Spinal cord (tissue), 10 donors: ENCODE measurements at places on chromosomes 16 and 17. TPM values are rescaled to one million over a fixed set of nuclear protein-coding genes. Genes with fewer than 3 reads are reported as not detected.

Gene ATAD5
- total RNA-seq: 4.1 TPM

Gene C17orf50
- total RNA-seq: not detected

Gene CRHR1
- total RNA-seq: 1.9 TPM

Gene SLC35G3
- not detected for total RNA-seq

Gene MMP15
- 29.6 TPM for total RNA-seq

Gene KRTAP9-6
- not detected for total RNA-seq

- no peak for DNase-seq
- peaks cover 51% of the 10 kb centered on the region for H3K36me3 ChIP-seq
- no peak overlapping the region for H3K4me3 ChIP-seq
- no peaks in the 10 kb centered on the region for H3K27me3 ChIP-seq
Measured at GRCh38 chr17:40097087-40097486, 3.3 kb downstream of the NR1D1 start.

GRCh38 chr16:89955001-89955685 lies 6.6 kb downstream of the DEF8 start:
- H3K36me3 ChIP-seq: peaks cover 79% of the 10 kb centered on the region
- H3K4me1 ChIP-seq: peaks cover 3% of the 10 kb centered on the region
- H3K27ac ChIP-seq: no peak overlapping the region
- H3K4me3 ChIP-seq: no peak overlapping the region

GRCh38 chr16:22814711-22815105 lies 746 bp downstream of the HS3ST2 start:
- H3K4me1 ChIP-seq: peaks cover 13% of the 10 kb centered on the region
- H3K36me3 ChIP-seq: no peaks in the 10 kb centered on the region
- H3K27me3 ChIP-seq: peaks cover 30% of the 10 kb centered on the region
- H3K27ac ChIP-seq: no peak overlapping the region
- DNase-seq: no peak

GRCh38 chr17:45227926-45228762 lies 6.5 kb downstream of the FMNL1 start:
- no peak overlapping the region for H3K4me3 ChIP-seq
- no peak overlapping the region for H3K27ac ChIP-seq
- peaks cover 7% of the 10 kb centered on the region for H3K36me3 ChIP-seq
- H3K27me3 ChIP-seq: peaks cover 7% of the 10 kb centered on the region
- no peak for DNase-seq

DNA sequence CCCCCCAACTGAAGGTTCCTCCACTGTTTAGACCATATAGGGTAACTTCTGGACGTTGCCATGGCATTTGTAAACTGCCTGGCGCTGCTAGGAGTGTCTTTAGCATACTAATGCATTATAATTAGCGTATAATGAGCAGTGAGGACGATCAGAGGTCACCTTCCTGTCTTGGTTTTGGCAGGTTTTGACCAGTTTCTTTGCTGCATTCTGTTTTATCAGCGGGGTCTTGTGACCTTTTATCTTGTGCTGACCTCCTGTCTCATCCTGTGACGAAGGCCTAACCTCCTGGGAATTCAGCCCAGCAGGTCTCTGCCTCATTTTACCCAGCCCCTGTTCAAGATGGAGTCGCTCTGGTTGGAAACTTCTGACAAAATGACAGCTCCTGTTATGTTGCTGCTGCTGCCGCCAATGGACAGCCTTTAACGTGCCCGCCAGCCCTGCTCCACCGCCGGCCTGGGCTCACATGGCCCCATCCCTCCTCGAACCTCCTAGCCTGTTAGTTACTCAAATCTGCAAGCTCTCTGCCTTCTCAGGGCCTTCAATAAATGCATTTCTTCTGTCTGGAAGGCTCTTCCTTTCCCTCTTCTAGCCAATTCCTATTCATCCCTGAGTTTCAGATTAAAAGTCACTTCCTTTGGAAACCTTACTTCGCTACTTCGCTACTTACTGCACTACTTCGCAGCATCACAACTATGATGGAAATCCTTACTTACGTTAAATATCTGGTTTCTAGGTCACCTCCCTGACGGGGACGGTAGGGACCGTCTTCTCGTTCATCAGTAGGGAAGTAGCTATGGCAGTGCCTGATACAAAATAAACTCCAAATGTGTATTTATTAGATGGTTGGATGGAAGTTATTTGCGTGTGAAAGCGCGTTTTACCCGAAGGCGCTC lies 640 bp upstream of the NAGLU start:
- peak overlapping the region; percentile 78 for H3K27ac ChIP-seq
- no peak for DNase-seq
- H3K4me1 ChIP-seq: peaks cover 26% of the 10 kb centered on the region
- H3K36me3 ChIP-seq: peaks cover 25% of the 10 kb centered on the region
- H3K4me3 ChIP-seq: peak overlapping the region; percentile 54
- no peaks in the 10 kb centered on the region for H3K27me3 ChIP-seq

GRCh38 chr17:61205401-61205800 lies 194.2 kb upstream of the TBX2 start:
- H3K36me3 ChIP-seq: no peaks in the 10 kb centered on the region
- H3K27ac ChIP-seq: no peak overlapping the region
- H3K4me3 ChIP-seq: no peak overlapping the region
- H3K4me1 ChIP-seq: peaks cover 4% of the 10 kb centered on the region

DNA sequence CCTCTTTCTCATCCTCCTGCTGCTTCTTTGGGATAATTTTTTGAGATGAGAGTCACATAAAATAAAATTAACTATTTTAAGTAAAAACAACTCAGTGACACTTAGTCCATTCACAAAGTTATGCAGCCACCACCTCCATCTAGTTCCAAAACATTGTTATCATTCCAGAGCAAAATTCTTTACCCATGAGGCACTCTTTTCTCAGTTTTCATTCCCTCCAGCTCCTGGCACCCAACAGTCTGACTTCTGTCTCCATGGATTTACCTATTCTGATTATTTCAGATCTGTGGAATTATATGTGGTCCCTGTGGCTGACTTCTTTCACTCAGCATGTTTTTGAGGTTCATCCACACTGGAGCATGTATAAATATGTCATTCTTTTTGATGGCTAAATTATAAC lies 239.9 kb upstream of the DYNLRB2 start:
- H3K27me3 ChIP-seq: no peaks in the 10 kb centered on the region
- no peaks in the 10 kb centered on the region for H3K36me3 ChIP-seq
- no peak overlapping the region for H3K4me3 ChIP-seq

DNA sequence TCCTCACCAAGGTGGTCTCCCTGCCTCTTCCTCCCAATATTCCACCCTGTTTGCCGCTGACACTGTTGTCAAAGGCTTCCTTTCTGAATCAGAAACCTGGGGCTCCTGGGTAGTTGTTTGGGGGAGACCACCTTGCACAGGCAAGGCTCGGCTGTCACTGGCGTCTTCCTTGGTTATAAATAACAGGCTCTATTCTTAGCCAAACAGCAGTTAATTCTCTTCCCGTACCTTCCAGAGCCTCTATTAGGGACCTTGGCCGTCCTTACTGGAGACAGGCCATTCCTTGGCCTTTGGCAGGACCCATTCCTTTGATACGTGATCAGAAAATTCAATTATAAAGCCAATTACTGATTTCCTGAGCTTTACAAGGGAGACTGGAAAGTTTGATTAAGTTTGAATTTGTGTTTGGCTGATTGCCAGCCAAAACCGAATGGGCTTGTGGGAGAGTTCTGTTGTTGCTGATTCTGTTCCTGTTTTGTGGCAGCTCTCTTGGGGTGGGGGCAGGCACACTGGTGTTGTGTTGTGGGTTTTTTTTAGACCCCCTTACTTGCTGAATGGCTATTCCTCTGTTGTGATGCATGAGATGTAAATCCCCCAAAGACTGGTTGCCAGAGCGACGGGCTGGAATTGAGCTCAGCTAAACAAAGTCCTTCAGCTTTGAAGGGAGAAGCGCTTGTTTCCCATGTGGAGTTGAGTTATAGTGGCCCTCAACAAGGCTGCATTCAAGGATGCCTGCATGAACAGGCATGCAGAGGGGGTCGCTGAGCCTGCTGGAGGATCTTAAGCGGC lies 104.6 kb downstream of the GNAO1 start:
- peak; percentile 95 for DNase-seq
- H3K36me3 ChIP-seq: no peaks in the 10 kb centered on the region
- H3K4me1 ChIP-seq: peaks cover 77% of the 10 kb centered on the region
- H3K27me3 ChIP-seq: no peaks in the 10 kb centered on the region
- H3K4me3 ChIP-seq: no peak overlapping the region
- H3K27ac ChIP-seq: peak overlapping the region; percentile 87

DNA sequence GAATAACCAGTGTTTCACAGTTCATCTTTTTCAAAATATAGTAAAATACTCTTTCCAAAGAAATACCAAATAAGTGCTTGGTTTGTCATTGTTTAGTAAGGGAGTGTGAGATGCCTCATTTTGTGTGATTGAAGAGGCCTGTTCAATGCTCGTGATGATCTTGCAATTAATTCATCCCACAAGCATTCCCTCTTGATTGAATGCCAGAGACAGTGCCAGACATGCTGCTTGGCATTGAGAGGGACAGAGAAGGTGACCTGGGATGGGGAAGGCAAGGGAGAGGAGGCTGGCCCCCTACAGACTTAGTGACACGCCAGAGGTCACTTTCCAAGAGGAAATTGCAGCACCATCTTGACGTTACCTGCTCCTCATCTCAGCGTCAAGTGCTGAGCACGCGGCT lies 49.3 kb downstream of the CLEC16A start:
- DNase-seq: no peak
- H3K4me1 ChIP-seq: no peaks in the 10 kb centered on the region
- no peak overlapping the region for H3K4me3 ChIP-seq
- H3K27ac ChIP-seq: no peak overlapping the region
- H3K27me3 ChIP-seq: no peaks in the 10 kb centered on the region
- peaks cover 26% of the 10 kb centered on the region for H3K36me3 ChIP-seq

DNA sequence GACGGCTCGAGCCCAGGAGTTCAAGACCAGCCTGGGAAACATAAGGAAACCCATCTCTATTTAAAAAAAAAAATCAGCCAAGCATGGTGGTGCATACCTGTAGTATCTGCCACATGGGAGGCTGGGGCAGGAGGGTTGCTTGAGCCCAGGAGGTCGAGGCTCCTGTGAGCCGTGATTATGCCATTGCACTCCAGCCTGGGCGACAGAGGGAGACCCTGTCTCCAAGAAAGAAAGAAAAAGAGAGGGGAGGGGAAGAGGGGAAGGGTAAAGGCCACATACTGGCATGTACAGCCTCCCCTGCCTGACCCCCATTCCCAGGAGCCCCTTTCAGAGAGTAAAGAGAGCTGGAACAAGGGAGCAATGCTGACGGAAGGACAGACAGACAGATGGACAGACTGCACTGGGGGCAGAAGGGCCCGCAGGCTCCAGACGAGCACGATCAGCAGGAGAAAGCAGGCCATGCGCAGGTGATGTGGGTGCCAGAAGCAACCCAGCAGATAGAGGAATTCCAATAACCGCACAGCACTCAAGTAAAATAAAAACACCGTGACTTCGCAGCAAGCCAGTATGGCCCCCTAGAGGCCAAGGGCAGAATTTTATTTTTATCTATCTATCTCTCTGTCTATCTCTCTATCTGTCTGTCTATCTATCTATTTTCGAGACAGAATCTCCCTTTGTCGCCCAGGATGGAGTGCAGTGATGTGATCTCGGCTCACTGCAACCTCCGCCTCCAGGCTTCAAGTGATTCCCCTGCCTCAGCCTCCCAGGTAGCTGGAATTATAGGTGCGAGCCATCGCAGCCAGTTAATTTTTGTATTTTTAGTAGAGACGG lies 27.1 kb upstream of the SNN start:
- no peak for DNase-seq

- no peak overlapping the region for H3K27ac ChIP-seq
- no peak overlapping the region for H3K4me3 ChIP-seq
- peaks cover 10% of the 10 kb centered on the region for H3K4me1 ChIP-seq
- H3K36me3 ChIP-seq: no peaks in the 10 kb centered on the region
Measured at GRCh38 chr16:79283578-79283977, 317.0 kb downstream of the MAF start.

DNA sequence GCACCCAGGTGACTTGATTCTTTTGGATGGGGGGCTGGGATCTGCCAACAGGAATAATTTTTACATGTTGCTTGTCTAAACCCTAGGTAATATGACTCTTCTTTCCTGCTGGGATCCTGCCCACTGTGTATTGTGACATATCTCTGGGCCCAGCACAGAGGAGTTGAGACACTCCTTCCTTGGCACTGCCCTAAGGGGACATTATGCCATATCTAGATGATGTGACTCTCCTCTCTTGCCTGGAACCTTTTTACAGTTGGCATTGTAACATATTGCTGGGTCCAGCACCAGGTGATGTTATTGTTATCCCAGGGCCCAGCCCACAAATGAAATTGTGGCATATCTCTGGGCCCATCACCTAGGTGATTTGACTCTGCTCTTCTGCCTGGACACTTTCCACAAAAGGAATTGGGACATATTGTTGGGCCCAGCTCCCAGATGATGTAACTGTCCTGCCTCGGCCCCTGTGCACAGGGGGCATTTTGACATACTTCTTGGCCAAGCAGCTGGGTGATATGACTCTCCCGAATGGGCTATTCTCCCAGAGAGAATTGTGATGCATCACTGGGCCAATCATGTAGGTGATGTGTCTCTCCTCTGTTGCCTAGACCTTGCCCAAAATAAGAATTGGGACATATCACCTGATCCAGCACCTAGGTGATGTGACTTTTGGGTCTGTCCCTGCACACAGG lies 1837.7 kb downstream of the TP53TG3F start:
- H3K4me1 ChIP-seq: no peaks in the 10 kb centered on the region
- no peaks in the 10 kb centered on the region for H3K27me3 ChIP-seq
- H3K27ac ChIP-seq: no peak overlapping the region
- no peak for DNase-seq
- no peaks in the 10 kb centered on the region for H3K36me3 ChIP-seq
- no peak overlapping the region for H3K4me3 ChIP-seq

- H3K27ac ChIP-seq: no peak overlapping the region
- no peak for DNase-seq
- H3K36me3 ChIP-seq: peaks cover 21% of the 10 kb centered on the region
- H3K4me3 ChIP-seq: no peak overlapping the region
- H3K27me3 ChIP-seq: peaks cover 17% of the 10 kb centered on the region
Measured at GRCh38 chr17:79933863-79934652, 94.8 kb upstream of the CBX4 start.

GRCh38 chr16:10681310-10682308 lies 13.1 kb downstream of the TEKT5 start:
- peaks cover 4% of the 10 kb centered on the region for H3K4me1 ChIP-seq
- no peaks in the 10 kb centered on the region for H3K27me3 ChIP-seq
- no peak overlapping the region for H3K4me3 ChIP-seq

- peaks cover 3% of the 10 kb centered on the region for H3K4me1 ChIP-seq
- H3K27ac ChIP-seq: no peak overlapping the region
- H3K4me3 ChIP-seq: no peak overlapping the region
- DNase-seq: no peak
- H3K27me3 ChIP-seq: no peaks in the 10 kb centered on the region
Measured at GRCh38 chr16:87931504-87931903, 4.8 kb downstream of the CA5A start.

DNA sequence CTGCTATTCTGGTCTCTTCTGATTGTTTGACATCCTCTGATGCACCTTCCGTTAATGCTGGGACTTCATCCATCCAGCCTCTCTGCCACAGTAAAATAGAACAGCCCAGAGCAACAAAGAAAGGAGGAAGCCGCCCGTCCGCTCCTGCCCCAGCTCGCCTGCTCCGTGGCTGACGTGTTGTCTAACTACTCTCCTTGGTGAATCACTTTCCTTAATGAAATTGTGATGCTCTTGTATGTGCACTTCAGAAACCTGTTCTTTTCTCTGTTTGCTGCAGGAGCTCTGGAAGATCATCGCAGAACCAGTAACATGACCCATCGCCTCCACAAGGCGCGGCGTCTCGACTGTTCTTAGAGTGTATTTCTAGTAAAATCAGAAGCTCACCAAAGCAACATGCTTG lies 24.3 kb downstream of the METTL22 start:
- H3K27me3 ChIP-seq: no peaks in the 10 kb centered on the region
- H3K36me3 ChIP-seq: peaks cover 67% of the 10 kb centered on the region
- no peak overlapping the region for H3K27ac ChIP-seq
- H3K4me1 ChIP-seq: no peaks in the 10 kb centered on the region

GRCh38 chr17:48129981-48130380 lies 22.4 kb downstream of the SNX11 start:
- DNase-seq: no peak
- H3K27me3 ChIP-seq: no peaks in the 10 kb centered on the region
